ENCODE measurements at places on chromosomes 5 and 9.

DNA sequence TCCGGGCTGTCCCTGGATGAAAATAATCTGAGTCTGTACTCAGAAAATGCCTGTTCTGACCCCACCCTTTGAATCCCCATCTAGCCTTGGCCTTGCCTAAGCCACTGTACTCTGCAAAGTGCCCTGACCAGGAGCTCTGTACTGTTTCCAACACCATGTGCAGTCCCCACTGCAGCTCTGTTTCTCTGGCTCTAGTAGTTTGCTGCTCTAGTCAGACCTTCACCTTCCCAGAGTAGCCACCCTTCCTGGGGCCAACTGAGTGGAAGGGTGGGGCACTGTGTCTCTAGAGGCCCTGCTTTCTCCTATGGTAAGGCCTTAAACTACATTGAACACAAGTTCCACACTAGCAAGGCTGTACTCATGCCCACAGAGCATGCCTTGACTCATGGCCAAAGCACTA lies 31.9 kb downstream of the P4HA2 start:
- DNase-seq, result no peak

GRCh38 chr5:136013559-136013958 lies 15.2 kb upstream of the TGFBI start:
- DNase-seq, result no peak

DNA sequence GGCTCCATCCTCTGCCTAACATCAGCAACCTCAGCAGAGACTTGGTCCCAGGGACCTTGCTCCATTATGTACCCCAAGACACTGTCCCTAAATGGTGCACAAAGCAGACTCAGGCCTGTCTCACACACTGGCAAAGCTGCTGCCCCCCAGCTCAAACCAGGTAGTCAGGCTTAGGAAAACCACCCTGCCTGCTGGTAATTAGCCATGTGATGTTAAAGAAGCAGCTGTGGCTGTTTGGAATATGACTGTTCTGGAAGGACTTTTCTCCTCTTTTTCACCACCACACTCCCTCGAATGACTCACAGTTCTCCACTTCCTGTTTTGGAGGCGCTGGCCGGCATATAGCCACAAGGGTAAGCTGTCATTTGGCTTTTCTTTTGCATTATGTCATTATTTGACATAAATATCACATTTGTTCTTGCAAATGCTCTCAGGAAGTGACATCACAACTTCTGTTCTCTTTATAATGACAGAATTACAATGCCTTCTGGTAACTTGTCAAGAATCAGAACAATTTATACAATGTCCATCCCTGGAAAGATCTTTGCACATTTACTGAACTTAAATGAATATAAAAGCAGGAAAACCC lies 113.9 kb downstream of the SUSD1 start:
- DNase-seq, result peak; percentile 18

DNA sequence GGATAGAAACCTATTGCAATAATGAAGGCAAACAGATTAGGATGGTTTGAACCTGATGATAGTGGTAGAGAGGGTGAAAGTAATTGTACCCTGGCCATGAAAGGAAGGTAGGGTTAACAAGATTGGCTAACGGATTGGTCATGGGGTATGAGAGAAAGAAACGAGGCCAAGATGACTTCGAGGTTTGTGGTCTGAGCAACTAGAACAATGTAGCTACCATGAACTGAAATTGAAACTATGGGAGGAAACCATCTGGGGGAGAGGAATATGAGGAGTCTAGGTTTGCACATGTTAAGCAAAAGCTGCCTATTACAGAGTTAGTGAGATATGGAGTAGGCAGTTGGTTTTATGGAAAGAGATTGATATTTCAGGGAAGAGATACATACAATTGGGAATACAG lies 406.0 kb downstream of the PRELID2 start:
- no peak for DNase-seq

DNA sequence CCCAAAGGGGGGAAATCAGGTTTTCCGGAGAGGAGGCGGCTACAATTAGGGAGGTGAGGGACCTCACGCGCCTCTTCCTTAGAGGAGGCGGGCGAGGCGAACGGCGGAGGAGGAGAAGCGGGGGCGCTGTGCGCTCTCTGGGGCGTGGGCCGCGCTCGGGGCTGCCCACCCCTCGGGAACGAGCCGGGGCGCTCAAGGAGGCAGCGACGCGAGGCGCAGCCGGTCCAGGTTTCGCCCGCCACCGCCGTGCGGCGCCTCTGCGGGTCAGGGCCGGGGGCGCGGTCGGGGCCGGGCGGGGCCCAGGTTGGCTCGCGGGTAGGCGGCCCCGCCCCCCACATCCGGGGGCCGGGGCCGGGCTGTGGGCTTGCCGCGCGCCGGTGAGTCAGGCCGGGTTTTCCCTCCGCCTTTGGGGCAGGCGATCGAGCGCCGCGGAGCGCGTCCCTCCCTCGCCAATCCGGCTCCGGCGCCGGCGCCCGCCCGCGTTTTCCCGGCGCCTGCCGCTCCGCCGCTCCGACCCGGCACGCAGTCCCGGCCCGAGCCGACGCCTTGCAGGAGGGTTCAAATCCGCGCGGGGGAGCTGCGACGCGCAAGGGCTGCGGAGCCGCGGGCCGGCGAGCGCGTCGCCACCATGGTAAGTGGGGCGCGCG lies at the start of gene N4BP3:
TSS of gene N4BP3 (plus strand) at position 392 of the 647 bp plus-strand sequence. CDS start 6,052 bp downstream, outside the sequence.
- peak; percentile 83 for DNase-seq

DNA sequence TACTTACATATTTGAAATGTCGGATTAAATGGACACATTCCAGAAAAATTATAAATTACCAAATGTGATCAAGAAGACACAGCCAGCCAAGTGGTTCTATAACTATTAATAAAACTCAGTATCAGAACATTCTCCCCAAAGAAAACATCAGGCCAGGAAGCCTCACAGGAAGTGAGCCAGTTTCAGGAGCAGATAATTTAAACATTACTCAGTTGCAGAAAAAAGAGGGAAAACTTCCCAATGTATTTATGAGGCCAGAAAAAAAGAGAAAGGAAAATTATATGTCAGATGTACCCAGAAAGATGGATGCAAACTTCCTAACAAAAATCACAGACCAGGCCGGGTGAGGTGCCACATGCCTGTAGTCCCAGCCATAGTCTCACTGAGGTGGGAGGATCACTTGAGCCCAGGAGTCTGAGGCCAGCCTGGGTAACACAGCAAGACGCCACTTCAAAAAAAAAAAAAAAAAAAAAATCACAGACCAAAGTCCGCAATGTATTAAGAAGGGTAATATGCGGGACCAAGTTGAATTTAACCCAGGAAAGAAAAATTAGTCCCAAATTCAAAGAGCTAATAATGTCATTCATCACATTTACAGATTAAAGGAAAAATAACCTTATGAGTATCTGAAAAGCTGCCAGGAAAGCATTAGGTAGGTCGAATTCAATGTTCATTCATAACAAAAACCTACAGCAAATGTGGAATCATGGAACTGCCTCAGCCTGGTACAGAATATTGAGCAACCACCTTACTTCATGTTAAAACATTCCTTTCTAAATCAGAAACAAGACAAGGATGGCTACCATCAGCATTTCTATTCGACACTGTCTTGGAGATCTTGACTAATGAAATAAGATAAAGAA lies 37.2 kb upstream of the NRARP start:
- no peak for DNase-seq
